NAMALWA (cell line): ENCODE measurements at places on chromosomes 6 and 20.

- DNase-seq: peak; percentile 91
These were observed 21.1 kb downstream of the SESN1 start for GRCh38 chr6:109073344-109074132.

DNA sequence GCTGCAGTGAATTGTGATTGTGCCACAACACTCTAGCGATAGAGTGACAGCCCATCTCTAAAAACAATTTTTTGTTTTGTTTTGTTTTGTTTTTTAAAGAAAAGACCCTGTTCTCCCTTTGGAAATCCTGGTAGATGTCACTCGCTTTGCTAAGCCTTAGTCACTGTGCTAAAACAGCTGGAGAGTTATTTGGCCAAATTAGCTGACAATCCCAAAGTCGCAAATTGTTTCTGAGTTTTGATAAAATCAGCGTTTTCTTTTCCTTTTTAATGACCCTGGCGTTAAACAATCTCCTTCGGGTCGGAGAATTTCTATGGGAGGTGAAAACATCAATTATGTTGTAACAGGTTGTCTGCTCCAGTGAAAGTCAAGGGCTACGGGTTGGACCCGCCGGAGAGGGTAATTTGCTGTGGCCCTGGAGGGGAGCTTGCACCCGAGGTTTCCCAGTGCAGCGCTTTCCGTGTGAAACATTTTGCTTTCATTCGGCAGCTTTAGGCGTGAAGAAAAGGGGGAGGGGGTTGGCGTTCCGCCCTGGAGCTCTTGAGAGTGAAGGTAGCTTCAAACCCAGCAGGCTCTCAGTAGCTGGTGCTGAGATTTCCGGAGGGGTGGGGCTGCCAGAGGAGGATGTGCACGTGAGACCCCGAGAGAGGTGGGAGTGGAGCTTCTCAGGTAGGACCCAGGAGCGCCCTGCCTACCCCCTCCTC lies 296.6 kb downstream of the PHACTR1 start:
- no peak for DNase-seq

DNA sequence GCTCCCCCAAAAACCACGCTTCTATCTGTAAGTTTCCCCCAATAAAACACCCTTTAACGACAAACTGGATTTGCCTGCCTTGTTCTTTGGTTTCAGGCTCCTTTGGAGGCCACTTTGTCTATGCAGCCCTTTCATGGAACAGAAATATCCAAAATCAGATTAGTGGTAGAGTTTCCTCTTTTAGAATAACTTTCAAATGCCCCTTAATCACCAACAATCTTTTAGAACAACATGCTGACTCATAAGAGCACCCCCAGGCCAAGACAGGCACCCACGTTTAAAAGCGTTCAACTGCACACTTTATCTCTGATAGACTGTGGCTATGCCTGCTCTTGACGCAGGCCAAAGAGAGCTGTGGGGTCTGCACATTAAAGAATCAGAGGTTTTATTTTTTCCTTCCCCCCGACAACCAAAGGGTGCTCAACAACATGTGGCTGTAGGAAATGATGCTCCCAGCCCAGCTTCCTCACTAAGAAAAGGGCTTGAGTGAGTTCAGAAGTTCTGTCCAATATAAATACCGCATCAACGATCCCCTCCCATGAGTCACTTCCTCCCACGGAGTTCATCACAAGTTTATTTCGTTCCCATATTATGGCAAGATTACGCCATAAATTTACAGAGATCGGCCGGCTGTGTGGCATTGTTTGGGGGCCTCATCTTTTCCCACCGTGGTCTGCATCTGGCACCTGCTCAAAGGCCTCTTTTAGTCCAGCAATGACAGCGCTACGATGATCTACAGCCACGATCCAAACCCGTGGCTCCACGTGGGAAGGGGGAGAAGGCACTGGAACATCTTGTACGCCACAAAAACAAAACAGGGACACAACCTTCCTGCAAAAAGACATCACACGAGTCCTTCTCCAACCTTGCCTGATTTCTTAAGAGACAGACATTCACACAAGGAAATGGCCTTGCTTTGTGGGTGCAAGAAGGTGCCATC lies 88.8 kb upstream of the NFATC2 start:
- no peak for DNase-seq

DNA sequence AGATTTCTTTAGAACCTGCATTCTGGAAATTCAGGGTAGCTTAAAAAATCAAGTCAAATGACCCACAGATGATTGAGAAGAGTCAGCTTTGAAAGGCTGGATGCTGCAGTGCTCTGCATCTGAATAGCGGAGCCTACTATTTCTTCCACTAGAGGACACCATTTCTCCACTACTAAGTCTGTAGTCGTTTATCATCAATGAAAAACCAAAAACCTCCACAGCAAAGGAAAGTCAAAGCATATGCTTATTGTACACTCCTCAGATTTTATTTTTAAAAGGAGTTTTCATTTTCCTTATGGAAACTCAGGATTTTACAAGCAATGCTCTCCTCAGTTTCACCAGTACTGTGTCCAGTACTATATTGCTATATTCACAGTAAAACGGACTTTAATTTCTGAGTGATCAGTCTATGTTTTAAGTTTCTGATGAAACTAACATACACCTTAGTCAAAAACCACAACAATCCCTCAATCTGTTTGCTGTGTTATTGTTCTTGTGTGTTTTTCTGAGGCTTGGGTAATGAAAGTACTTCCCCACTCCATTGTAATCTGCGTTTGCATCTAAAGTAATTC lies 50.5 kb upstream of the ENPP5 start:
- DNase-seq: peak; percentile 80

- DNase-seq: peak; percentile 52
These were observed 641 bp downstream of the ARFGEF2 start for GRCh38 chr20:48921883-48922820.

DNA sequence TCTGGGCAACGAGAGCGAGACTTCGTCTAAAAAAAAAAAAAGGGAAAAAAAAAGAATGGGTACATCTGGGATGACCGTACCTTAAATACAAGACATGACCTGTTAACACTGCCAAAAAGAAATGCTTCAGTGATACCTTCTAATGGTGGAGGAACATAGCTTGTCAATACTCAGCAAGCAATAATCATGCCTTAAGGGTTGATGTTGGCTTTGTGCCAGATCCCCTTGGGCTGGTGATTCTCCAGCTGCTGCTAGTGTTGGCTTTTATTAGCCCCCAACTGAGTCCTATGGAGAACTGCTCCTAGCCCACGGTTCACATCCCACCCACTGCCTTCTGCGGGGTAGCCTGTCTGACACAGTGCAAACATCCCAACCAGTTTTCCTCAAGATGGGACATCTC lies 134.9 kb downstream of the PLCB1 start:
- no peak for DNase-seq

DNA sequence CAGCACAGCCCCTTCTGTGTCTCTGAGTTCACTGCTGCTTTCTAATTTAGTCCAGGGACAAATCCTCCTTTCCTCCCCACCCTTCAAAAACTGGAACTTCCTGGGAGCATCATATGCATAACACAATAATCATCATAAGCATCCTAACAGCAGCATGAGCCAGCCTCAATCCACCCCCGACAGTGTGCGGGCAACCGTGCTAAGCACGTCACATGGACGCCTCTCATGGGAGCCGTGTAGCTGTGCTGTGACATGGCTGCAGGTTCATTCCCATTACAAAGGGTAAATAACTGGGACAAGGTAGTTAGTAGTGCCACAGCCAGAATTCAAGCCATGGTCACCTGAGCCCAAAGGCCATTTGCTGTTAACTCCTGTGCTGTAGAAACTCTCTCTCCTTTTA lies 24.5 kb upstream of the ULBP3 start:
- no peak for DNase-seq

DNA sequence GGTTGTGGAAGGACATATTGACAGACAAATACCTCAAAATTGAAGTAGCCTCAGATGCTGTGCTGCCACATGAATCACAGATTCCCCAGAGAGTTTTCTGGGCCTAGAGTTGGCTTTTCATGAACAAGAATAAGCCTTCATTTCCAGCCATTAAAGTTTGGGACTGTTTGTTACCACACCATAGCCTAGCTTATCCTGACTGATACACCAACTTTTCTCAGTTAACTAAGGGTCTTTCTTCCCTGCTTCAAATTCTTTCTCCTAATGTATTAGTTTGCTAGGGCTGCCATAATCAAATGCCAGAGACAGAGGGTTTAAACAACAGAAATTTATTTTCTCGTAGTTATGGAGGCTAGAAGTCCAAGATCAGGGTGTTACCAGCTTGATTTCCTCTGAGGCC lies 237.4 kb upstream of the ZFP64 start:
- no peak for DNase-seq

DNA sequence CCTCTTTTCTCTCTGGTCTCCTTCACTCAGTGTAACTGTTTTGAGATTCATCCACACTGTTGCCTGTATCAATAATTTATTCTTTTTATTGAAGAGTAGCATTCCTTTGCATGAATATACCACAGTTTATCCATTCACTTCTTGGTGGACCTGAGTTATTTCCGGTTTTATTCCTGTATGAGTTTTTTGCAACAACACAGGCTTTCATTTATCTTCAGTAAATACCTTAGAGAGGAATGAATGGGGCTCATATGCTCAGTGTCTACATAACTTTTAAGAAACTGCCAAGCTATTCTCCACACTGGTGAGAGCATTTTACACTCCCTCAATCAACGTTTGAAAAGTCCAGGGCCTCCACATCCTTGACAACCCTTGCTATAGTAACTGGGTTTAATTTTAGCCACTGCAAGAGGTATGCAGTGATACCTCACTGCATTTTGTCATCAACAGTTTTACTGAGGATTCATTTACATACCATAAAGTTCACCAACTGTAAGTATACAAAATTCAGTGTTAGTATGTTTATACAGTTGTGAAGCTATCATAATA lies 154.6 kb downstream of the PDE10A start:
- DNase-seq: no peak

GRCh38 chr20:58179432-58180099 lies 48.9 kb downstream of the ANKRD60 start:
- peak; percentile 68 for DNase-seq

DNA sequence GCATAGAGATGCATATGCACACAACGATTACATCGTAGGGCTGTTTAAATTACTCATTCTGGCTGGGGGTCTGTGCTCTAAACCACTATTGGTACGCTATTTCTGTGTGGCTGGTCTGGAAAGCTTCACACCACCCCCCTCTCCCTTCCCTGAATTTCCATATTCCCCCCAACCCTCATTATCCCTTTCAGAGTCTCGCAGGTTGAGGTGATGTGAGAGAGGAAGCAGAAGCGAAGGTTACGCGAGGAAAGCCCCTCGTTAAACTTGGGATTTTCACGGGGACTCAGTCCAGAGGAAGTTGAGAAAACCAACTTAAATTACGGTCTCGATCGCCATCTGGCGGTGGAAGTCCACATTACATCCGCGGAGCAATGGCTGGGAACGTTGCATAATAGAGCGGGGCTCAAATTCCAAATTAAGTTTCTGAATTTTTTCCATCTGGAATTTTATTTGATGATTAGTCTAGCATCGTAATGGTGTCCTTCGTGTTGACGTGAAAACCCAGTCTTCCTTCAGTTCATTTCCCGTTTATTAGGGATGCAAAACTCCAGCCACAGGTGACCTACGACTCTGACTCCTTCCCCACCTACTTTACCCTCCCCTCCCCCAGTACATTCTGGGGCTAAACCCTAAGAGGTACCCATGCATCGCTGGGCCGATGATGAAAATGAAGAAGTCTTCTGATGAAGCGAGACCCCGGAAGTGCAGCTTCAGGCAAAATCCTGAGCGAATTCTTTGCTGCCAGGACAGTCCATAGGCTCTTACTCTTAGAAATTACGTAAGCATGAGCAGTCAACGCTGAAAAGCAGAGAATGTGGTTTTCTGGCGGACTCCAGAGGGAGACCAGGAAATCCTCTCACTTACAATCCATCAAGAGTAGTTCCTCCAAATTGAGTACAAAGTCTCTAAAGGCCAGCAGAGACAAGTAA lies 19.7 kb downstream of the HLA-DOB start:
- peak; percentile 85 for DNase-seq

GRCh38 chr20:18856873-18857272 lies 43.3 kb downstream of the SCP2D1 start:
- DNase-seq: no peak

DNA sequence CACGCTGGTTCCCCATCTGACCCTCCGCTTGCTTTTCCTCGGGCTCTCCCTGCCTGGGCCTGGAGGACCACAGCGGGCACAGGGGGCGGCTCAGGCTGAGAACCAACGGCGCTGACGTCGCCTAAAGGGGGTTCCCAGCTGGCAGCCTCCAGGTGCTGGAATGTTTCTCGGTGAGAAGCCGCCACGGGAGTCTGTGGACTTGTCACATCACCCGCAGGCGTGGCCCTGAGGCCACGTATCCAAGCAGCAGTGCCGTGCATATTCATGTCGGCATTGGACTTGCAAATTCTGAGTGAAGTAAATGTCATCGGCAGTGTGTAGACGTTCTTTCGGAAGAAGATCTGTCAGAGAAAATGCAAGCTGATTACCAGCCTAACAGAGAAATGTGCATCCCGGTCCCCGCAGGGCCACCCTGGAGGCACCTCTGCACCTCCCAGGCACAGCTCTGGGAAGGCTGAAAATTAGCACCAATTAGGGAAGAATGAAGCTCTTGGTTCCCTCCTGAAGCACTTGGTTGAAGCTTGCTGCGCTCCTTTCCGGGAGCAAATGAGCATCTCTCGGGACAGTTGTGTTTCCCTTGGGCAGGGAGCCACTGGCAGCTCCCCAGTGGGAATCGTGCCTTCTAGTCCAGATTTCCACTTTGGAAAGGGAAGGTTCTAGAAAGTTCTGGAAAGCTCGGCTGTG lies 24.3 kb downstream of the NTSR1 start:
- no peak for DNase-seq

DNA sequence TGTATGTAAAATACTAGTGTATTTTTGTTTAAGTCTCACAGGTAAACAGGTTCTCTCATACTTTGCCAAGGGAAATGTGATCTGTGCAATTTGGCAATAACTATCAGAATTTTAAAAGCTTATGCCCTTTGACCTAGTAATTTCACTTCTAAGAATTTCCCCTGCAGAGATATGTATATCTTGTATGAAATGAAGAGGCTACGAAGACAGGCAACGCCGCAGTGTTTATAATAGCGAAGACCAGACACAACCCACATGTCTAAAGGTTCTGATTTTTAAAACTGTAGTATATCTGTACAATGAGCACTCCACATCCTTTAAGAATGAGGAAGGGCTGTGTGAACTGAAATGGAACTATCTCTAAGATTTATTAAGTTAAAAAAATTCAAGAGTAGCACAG lies 7.5 kb downstream of the TRAF3IP2 start:
- DNase-seq: no peak

GRCh38 chr6:32196682-32197616 lies 4.5 kb upstream of the GPSM3 start:
- DNase-seq: no peak

GRCh38 chr6:141783585-141783984 lies 349.1 kb upstream of the GJE1 start:
- DNase-seq: no peak

DNA sequence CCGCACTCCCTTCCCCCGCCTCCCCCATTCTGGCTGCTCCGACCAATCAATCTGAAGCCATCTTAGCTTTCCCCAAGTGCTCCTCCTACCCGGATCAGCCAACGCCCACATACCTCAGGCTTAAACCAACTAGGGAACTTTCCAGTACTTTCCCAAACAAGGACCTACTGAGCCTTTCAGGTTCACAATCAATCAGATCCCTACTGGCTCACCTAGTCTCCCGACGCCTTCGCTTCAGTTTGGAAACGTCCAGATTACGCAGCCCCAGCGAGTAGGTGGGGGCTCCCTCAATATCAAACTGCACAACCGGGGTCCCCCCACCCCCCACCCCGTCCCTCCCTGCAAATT lies 432 bp downstream of the HSPA1L start:
- no peak for DNase-seq
